ENCODE measurements at places on chromosomes 11 and 22.
A peak's percentile ranks its signal among the peaks of the same experiment; 100 is the strongest.

DNA sequence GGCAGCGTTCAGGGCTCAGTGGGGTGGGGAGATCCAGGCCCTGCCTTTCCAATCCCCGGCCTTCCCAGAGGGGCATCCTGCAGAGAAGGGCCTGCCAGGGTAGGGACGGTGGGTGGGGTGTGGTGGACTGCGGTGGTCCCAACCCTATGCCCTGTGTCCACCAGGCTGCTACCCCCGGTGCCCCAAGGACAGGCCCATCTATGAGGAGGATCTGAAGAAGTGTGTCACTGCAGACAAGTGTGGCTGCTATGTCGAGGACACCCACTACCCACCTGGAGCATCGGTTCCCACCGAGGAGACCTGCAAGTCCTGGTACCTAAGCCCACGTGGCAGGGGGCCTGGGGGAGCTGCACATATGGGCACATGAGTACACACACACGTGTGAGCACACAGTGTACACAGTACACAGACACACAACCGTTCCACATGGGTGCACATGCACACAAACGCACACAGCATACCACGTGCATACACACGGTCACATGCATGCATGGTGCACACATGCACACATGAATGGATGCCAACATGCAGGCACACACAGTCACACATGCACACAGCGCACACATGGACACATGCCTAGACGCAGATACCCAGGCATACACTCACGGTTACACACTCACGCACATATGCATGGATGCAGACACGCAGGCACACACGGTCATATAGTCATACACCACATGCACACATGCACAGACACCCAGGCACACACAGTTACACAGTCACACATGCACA, 16.1 kb downstream of the MUC2 start:
- DNase-seq, result no peak

- DNase-seq, result no peak
Measured at GRCh38 chr11:12770966-12771597, 96.9 kb downstream of the TEAD1 start.

GRCh38 chr11:117969160-117969991, 16.8 kb upstream of the IL10RA start:
- no peak for DNase-seq

- DNase-seq, result no peak
Measured at GRCh38 chr11:22454461-22455090, 116.4 kb downstream of the SLC17A6 start.

DNA sequence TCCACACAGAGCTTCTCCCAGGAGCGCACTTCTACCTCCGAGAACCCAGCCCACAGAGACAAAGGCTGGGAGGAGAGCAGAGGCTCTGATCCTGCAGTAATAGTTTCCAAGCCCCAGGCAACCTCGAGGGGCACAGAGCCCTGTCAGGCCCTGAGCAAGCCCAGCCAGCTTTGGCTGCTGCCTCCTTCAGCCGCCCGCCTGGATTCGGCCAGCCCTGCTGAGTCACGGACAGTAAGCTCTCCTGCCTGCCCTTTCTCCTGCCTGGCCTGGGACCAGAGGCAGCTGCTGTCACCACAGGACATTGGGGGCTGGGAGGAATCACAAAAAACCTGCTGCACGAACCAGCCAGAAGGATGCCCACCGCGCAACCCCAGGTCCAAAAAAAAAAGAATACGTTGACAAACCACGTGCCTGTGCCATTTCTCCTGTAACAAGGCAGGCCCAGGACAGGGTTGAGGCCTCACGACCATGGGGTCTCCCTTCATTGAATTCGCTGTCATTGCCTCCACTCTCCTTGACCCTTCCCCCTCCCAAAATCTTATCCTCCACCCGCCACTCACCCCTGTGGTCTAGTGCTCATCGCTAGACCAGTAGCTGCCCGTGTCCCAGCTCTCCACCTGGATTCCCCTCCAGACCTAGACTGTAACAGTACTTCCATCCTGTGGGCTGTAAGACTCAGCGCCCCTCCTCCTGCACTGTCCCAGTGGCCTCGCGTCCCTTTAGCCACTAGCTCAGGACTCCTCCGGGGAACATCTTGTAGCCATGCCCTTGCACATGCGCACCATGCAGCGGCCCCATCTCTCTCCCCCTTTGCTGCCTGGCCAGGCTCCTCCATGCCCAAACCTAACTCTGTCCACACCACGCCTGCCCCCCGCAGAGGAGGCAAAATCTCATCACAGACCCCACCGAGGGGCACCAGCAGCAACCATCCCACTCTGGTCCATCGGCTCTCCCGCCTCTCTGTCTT, 7.4 kb upstream of the SLC22A12 start:
- no peak for DNase-seq

DNA sequence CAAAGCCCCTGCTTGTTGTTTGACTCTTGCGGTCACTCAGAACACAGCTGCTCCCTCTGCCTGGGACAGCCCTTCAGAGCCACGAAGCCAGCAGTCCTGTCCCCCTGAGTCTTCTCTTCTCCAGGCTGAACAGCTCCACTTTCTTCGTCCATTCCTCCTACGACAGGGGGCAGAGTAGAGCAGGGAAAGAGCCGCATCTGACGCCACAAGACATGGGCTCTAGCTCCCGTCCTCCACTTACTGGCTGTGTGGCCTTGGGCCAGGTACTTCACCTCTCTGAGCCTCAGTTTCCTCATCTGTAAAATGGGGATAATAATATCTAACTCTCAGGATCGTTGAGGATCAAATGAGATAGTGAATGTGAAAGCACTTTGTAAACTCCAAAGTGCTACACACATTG, 29.9 kb downstream of the CHRDL2 start:
- DNase-seq, result peak; percentile 42

DNA sequence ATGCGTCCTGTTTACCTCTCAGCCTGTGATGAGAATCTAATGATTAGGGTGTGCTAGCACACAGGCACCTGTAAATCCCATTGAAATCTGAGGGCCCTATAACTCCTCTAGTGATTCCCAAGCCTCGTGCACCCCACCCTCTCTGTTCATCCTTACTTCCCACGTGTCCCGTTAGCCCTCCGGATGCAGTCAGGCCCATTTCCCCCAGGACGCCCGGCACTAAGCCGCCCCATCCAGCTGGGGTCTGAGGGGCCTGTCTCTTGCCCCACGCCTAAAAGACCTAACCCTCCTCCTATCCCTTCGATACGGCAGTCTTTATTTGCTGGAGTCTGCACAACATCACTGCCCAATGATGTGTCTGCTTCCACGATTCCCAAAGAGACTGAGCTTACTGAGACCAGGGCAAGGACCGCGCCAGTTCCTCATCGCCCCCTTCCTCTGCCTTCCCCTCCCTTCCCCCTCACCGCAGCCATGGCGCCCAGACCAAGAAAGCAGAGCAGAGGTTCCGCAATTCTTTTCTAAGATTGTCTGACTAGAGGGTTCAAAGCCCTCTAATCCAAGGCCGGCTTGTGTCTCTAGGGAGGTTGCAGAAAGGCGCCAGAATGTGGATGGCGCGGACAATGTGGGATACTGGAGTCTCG, 1.1 kb upstream of the FADS2 start:
- DNase-seq, result peak; percentile 67

DNA sequence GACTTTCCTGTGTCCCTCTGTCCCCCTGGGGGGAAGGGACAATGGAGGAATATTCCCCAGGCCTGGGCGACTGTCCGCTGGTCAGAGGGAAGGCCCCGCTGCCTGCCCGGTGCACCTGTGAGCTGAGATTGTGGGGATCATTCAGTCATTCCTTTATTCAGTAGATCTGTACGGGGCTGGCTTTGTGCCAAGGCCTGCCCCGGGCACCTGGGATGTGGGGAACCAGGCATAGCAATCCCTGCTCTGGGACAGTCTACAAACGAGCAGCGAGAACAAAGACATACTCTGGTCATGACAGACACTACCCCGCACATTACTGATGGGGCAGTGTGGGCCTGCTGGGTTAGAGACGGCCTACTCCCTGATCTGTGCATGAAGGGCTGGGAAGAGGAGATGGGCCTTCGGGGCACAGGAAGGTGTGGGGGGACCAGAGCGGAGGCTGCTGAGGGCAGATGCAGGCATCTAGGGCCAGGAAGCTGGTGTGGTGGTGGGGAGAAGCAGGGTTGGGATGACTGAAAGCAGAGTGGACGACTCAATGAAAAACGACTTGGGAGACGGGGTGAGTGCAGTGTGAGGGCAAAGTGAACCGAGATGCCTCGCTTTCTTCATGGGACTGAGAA, 1.8 kb upstream of the MYO7A start:
- DNase-seq, result no peak

GRCh38 chr11:133984828-133985227, 28.1 kb upstream of the IGSF9B start:
- DNase-seq, result no peak

DNA sequence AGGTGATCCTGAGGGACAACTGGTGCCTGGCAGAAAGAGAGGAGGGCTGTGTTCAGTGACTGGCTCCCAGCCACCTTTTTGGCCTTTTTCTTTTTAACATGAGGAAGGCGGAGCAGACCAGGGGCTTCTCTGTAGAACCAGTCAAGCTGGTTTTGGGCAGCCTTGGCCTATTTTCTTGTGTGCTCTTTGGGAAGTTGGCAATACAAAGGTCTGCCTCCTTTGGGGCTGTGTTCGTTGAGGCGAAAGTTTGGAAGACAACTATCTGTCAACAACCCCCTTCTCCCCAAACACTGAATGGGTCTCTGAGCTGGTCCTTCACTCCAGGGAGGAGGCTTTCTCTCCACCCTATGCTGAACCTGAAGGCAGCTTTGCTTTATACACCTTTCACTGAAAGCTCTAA, 8.5 kb downstream of the MARK2 start:
- DNase-seq, result no peak

- DNase-seq, result no peak
Measured at GRCh38 chr11:88520391-88520790, 182.9 kb upstream of the CTSC start.

GRCh38 chr11:134576286-134576685, 164.2 kb upstream of the B3GAT1 start:
- DNase-seq, result no peak

GRCh38 chr22:26979294-26979693, 321.9 kb downstream of the MIAT start:
- DNase-seq, result no peak

GRCh38 chr22:45246060-45246985, 5.6 kb upstream of the KIAA0930 start:
- DNase-seq, result no peak

DNA sequence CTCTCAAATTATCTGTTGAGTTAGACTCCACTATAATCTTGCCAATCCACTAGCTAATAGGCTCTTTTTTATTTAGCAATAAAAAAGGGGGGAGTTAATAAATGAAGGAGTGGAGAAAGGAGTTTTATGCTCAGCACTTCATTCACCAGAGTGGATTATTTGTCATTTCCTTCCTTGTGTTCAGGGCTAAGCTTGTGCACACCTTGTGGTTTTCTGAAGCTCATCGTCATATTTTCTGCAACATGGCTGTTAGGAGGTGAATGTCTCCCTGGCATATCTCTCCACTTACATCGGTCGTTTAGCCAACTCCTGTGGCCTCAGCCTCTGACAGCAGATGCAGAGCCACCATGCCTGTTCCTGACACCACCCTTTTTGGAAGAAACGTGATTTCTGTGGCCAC, 83.9 kb upstream of the MTNR1B start:
- DNase-seq, result no peak

All from Kasumi-1 (cell line).